Activated T-cell treated with anti-CD3 and anti-CD28 coated beads, Interleukin-2, amount 50 U/mL, for 24 hours (primary cell): ENCODE measurements at places on chromosomes 1 and 21.

DNA sequence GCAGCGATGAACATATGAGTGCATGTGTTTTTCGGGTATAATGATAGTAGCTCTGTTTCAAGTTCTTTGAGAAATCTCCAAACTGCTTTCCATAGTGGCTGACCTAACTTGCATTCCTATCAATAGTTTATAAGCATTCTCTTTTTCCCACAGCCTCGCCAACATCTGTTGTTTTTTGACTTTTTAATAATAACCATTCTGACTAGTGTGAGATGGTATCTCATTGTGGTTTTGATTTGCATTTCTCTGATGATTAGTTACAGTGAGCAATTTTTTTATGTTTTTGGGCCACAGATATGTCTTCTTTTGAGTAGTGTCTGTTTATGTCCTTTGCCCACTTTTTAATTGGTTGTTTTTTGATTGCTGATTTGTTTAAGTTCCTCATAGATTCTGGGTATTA lies 10.6 kb upstream of the RUNX1 start:
- no peak for DNase-seq

- DNase-seq, result no peak
These were observed 27.6 kb upstream of the SLC16A1 start for GRCh38 chr1:112983537-112984131.

GRCh38 chr1:242454262-242455051 lies 70.0 kb downstream of the PLD5 start:
- no peak for DNase-seq

DNA sequence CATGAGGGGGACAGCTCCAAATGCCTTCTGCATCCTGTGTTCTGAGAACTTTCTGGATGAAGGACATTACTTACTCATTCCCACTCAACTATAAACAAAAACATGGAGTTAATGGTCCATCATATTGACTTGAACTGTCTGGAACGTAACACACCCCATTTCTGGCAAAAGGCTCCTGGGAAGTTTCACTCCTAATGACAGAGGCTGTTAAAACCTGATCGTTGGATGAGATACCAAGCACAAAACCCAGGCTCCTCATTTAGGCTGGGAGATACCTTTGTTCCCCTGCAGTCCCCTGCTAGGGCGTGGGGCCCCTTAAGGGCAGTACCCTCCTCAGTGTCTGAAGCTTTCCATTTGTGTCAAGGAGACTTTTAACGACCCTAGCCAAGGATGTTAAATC lies 78.9 kb downstream of the RHOU start:
- no peak for DNase-seq

DNA sequence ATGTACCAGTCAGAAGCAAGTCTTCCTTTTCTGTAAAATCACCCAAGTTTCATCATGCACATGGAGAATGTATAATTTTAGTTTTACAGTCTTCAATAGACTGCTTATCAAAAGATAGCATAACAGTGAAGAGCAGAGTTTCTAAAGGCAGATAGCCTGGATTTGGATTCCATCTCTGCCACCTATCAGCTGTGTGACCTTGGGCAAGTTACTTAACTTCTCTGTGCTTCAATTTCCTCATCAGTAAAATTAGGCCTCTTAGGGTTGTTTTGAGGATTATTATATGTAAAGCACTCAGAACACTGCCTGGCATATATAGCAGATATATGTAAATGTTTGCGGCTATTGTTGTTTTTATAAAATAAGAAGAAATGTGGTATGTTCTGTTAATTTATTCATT lies 38.9 kb downstream of the PTGFRN start:
- DNase-seq, result no peak

DNA sequence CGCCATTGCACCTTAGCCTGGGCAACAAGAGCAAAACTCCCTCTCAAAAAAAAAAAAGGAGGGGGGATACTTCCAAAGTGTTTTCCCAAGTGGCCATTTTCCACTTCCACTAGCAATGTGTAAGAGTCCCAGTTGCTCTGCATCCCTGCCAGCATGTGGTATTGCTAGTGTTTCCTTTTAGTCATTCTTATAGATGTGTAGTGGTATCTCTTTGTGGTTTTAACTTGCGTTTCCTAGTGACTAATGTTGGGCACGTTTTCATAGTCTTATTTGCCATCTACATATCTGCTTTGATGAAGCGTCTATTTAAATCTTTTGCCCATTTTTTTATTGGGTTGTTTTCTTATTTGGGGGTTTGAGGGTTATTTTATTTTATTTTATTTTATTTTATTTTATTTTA lies 31.1 kb downstream of the INAVA start:
- peak; percentile 30 for DNase-seq

- peak; percentile 31 for DNase-seq
These were observed at the start of gene NTNG1 for GRCh38 chr1:107140703-107141490. TSS of gene NTNG1 (plus strand) at chr1:107141039.

DNA sequence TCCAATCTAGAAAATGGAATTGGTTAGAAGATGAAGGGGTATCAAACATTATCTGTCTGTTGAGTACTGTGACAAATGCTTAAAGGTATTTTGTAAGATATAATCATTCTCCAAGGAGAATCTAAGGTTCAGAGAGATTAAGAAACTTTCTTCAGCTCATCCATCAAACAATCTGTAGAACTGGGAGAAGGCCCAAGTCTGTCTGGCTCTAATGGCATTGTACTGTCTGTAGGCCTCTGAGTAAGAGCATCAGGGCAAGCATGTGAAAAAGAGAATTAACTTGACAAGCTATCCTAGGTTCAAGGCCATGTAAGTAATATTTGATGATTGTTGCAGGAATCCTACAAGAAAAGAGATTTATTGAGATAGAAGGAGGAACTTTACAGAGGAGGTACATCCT lies 5.3 kb upstream of the FGGY start:
- DNase-seq, result no peak

- DNase-seq, result no peak
These were observed 34.4 kb downstream of the TESK2 start for GRCh38 chr1:45456531-45456930.

DNA sequence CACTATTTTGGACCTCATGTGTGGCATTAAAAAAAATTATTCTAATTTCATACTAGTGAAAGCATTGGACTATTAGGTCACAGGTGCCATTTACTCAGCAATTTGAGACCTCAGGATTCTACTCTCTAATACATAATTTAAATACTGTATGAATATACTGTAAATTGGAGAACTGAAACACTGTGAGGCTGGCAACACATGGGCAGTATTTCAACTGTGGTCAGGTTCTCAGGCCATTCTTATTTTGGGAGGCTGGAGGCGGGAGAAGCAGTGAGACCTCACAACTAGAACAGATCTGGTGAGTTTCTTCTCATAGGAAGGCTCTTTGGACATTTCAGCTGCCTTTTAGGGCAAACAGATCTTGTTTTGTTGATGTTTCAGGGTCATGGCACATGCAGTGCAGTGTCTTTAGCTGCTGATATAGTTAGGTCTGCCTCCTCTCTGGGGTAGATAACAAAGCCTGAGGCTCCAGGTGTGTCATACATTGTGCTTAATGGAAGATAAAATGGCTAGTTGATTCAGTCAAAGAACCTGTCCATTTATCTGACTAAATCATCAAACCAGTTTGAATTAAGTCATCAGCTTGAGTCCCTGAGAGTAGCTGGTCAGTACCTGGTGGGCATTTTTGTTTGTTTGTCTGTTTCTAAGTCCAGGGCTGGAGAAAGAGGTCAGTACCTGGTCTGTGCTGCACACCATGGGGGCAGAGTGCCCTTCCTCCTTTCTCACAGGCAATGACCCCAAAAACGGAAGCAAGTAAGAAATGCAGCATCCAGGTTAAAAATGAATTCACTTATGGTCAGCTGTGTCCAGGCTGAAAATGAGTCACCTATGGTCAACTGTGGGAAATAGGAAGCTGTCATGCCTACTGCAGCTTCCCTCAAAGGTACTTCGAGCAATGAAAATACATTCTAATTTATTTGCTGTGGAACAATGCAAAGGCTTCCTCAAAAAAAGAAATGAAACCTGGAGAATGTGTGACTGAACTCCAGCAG lies 216.2 kb downstream of the SDCCAG8 start:
- no peak for DNase-seq

DNA sequence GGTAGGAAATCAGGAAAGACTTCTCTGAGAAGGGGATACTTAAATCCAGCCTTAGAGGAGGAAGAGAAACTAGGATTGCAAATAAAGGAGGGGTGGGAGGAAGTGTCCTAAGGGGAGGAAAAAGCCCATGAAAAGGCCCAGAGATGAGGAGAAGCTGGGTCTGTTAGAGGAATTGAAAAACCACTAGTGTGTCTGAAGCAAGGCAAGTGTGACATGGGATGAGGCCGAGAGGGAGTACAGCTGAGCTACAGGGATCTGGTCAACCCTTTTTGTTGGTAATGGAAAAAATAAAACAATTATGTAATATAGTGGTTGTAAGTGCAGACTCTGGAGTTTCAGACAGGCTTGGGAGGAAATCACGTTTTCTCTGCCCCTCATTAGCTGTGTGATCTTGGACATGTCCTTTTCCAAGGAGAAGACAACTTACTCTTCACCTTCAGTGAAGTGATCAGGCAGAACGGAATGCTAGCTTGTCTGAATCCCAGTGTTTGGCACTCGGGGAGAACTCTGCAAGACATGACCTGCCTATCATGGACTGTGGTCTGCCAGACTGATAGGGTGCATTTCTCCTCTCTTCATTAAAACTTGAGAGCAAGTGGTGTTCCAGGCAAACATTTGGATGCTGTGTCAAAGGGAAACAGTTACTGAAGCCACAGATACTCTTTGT lies 7.4 kb upstream of the S100A10 start:
- no peak for DNase-seq

GRCh38 chr1:201888282-201889089 lies at the start of gene SHISA4:
TSS of gene SHISA4 (plus strand) at chr1:201888898. CDS start at chr1:201888995, 97 bp downstream.
- peak; percentile 38 for DNase-seq

DNA sequence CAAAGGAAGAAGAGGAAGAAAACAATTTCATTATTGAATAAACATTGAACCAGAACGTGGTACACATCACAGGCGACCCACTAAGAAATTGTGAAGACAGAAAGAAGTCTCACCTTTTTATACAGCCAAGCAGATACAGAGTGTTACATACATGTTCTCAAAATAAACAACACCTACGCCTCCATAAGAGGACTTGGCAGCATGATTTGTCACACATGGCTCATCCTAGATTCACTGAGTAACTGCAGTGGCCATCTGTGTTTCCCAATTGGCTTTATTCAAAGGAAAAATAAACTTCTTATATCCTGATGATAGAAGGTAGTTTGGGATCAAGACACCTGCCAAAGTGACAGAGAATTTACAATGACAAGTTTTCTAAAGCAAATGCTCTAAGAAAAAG lies 7.6 kb upstream of the KRTAP19-8 start:
- DNase-seq, result no peak

DNA sequence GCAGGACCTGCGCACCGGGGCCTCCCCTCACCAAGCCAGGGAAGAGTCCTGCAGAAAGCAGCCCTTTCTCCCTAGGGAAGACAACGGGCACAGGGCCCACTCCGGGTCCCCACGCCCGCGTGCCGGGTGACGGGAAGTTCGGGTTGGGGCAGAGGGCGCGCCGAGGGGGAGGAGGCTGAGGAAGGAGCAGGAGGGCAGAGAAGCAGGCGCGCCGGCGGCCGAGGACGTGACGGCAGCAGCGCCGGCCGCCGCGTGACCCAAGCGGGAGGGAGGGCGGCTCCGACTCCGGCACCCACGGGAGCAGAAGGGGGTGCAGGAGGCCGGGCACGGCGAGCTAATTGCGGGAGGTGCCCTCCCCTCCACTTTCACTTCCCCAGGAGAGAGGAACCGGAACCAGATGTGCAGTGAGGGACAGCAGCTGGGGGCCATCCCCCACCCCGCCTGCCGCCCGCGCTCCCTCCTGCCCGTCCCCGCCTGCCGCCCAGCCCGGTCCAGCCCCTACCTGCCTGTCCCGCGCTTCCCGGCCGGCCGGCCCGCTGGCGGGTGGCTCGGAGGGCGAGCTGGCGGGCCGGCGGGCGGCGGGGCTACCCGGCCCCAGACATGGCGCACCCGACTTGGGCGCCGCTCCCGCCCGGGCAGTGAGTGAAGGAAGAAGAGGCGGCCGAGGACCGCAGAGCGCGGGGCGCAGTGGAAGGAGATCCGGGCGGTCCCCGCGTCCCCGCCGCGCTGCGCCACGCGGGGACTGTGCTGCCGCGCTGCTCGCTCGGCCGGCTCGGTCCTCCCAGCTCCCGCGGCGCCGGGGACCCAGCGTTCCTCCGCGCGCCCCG lies 510 bp downstream of the DENND4B start:
- DNase-seq, result peak; percentile 82

- DNase-seq, result no peak
These were observed 11.7 kb downstream of the PDIK1L start for GRCh38 chr1:26122988-26123973.

- no peak for DNase-seq
These were observed 219.2 kb downstream of the RERE start for GRCh38 chr1:8598060-8598724.

- no peak for DNase-seq
These were observed 124.0 kb downstream of the LMO4 start for GRCh38 chr1:87452648-87453047.
